ENCODE measurements at places on chromosomes 7 and 10. TPM values are rescaled to one million over a fixed set of nuclear protein-coding genes. Genes with fewer than 3 reads are reported as not detected.

- no peak for DNase-seq
These were observed 10.7 kb downstream of the SEMA3D start for GRCh38 chr7:85176197-85176596.

Gene TYW1
- 23.0 TPM for total RNA-seq

Gene ACHE
- 0.21 TPM for total RNA-seq

GRCh38 chr7:43465581-43466554, 117.0 kb upstream of the STK17A start:
- no peak for DNase-seq

DNA sequence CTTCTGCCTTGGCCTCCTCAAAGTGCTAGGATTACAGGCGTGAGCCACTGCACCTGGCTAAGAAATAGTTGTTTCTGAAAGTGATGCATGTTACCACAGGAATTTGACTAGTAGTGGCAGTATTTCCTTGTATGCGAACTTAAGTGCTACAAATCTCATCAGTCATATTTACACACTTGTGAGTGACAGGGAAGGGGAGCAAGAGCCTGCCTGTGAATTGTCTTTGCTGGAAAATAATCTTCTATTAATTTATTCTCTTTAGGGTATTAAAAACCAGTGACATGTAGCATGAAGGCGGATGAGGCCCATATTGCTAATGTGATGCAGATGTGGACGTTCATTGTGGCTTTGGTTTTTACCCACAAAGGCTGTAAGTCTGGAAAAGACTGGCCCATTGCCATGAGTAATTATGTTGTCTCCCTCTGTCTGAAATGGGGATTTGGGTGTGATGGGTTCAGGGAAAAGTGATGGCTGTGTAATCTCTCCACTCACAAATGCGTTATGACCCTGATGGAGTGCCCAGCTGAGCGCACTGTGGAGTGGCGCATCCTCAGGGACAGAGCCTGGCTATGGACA, 97.6 kb downstream of the CCNY start:
- no peak for DNase-seq

All from T-helper 17 cell (primary cell).